ENCODE measurements at places on chromosomes 4 and X.

DNA sequence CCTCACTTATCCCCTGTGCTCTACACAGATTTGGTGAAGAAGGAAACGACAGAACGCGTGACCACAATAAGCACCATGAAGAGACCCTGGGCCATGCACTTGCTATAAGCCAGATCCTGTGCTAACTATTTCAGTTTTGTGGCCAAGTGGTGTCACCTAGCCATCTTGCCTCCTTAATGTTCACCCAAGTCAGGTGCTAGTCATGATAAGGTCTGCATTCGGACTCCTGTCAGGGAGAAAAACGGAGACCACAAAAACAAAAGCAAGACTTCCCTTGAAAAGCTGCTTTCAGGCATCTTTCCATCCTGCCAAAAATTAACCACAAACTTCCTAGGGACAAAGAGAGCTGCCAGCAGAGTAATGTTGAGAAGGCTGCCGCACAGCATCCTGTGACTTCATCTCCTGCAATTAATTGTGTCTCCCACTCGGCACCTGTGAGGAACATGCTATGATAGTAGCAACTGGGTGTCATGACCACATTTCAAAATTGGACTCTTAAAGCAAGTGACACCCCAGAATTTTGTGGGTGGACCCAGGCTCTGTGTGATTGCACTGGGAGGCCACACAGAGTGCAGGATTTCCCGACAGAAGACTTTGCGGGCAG, 8.8 kb upstream of the IDS start:
- DNase-seq, result no peak

DNA sequence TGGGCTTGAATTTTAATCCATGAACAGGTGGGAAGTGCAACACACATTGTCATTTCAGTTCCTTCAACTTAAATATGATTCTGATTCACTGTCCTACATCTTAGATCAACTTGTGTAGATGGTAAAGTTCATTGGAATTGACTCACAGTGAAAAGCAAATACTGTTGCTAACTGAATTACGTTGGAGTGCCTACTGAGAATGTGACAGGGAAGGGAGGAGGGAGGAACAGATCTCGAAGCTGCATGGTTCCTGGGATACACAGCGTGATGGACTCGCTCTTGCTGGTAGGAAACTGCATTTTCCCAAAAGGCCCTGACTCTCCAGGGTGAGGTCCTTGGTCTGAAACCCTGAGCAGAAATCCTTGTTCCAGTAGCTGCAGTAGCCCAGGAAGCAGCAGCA, 284.2 kb downstream of the USP46 start:
- DNase-seq, result no peak

GRCh38 chrX:45134315-45134731, 66.4 kb downstream of the DIPK2B start:
- no peak for DNase-seq

DNA sequence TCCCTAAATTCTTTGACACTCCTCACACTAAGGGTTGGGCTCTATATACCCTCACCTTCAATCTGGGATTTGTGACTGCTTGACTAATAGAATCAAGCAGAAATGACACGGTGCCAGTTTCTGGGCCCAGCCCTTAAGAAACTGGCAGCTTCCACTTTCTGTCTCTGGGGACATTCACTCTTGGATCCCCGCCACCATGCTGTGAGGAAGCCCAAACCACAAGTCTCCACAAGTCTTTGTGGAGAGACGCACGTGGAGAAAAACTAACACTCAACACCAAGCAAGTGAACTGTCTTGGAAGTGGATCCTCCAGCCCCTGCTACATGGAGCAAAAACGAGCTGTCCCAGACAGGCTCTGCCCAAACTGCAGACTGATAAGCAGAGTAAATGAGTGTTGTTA, 1.1 kb upstream of the EDNRA start:
- DNase-seq, result no peak

GRCh38 chr4:48064349-48064748, 47.8 kb downstream of the NIPAL1 start:
- DNase-seq, result no peak

- no peak for DNase-seq
Measured at GRCh38 chr4:70712150-70712549, 9.6 kb upstream of the RUFY3 start.

- peak; percentile 34 for DNase-seq
Measured at GRCh38 chrX:10189317-10190268, 32.8 kb downstream of the CLCN4 start.

DNA sequence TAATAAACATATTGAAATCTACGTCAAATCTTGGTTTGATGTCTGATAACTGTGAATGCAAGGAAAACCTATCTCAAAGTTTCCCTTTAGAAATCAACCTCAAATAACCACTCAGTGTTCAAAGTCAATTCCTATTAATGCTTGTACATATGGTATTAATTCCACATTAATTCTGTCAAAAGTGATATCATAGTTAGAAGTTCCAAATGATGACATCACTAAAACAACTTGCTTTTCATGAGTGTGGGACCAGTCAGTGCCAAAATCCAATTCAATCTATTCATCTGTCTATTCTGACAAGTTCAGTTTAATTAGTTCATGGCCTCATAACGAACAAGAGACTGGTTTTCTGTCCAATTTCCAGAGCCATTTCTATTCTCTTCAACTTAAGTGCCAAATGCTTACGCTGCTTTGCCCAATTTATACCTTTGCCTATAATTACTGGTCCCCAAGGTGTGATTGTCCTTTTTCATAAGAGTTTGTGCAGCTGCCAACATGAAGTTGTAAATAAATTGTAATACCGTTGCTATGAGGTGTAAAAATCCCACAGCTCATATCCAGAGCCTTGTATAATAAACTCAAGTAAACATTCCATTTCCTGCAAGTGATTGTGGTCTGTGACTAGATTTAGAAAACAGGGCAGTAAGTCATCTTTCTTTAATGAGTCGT, 476.2 kb downstream of the RAB28 start:
- DNase-seq, result no peak

DNA sequence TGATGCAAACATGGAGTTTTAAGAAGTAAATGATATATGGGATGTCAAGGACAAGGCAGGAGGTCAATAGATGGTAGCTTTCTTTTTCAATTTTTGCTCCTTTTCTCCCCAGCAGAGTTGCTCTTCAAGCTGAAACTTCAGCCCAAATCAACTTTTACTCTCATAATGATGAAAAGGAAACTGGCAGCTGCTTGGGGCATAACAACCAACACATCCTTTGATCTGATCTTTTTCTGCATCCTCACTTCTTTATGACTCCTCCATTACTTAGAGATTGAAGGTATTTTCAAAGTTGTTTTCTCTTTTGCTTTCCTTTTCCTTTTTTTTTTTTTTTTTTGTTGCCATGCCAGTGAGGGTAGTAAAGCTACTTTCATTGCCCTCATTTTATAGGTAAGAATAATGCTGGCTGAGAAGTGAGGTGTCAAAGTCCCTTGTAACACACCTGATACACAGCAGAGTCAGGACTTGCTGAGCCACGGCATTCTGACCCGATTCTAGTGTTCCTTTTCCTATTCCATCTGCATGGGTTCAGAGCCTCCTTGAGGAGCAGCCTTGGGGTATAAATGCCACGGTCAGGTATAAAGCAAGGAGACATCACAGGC, 26.9 kb downstream of the SLC2A9 start:
- no peak for DNase-seq

DNA sequence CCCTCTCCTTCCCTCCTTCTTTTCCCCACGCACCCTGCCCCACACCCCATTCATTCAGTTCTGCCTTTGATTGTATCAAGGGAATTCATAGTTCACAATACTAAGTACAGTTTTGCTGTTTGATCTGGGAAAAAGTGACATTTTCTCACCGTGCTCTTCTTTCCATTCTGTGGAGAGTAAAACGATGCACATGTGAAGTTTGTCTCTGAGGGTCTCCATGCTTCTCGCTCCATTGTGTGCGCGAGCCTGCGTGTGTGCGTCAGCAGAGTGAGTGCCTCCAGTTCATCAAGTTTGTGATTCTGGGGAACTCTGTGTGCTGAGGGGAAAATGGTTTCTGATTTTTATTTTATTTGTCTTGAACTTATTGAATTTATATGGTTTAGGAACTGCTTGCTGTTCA, 1.9 kb downstream of the STK26 start:
- DNase-seq, result no peak

- no peak for DNase-seq
Measured at GRCh38 chr4:22434895-22435294, 81.0 kb downstream of the ADGRA3 start.

- no peak for DNase-seq
Measured at GRCh38 chrX:108090491-108091263, 665 bp downstream of the PSMD10 start.

- no peak for DNase-seq
Measured at GRCh38 chr4:60780874-60781273, 419.3 kb upstream of the ADGRL3 start.

GRCh38 chr4:38289553-38289952, 329.4 kb downstream of the PTTG2 start:
- DNase-seq, result no peak

GRCh38 chr4:147730333-147730732, 1.6 kb upstream of the ARHGAP10 start:
- no peak for DNase-seq

GRCh38 chr4:87669373-87669772, 19.3 kb downstream of the DMP1 start:
- DNase-seq, result no peak

DNA sequence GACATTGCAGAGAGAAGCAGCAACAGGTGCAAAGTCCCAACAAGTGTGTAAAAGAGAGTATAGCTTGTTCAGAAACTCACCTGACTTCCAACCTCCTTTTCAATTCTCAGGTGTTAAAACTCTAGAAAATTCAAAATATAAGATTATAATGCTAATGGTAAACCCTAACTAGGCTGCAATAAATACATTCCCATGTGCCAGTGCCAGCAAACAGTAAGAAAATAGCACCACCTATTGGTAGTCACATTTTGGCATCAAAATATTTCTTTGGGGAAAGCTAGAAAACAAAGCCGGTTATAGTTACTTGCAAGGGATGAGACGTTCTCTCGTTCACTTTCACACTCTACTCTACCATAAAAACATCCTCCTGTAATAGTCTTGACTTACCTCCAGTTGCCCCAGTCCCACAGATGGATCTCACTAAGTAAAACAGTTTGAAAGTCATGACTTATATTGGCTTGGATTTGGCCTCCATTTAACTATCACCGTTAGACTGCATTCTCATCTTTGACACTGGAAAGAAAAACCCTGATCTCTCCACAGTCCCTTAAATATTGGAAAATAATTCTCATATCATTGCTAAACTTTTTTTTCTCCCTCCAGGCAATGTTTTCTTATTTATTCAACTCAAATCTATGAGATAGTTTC, 9.6 kb downstream of the BMP3 start:
- peak; percentile 15 for DNase-seq

DNA sequence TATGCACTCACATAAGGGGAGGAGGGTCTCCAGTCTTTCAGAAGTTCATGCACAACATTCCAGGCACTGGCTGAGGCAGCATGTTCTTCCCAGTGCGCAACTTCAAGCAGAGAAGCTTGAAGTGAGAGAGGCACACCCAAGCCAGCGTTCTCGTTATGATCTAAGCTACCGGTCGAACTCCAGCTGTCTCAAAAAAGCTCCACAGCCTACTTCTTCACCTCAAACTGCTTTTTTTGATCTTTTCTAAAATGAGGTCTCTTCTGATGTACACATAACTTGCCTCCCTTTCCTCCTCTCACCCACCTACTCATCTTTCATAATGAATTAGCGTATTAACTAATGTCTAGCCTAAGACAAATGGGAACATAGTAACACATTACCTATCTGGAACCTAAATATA, 25.3 kb downstream of the GPC4 start:
- DNase-seq, result no peak

DNA sequence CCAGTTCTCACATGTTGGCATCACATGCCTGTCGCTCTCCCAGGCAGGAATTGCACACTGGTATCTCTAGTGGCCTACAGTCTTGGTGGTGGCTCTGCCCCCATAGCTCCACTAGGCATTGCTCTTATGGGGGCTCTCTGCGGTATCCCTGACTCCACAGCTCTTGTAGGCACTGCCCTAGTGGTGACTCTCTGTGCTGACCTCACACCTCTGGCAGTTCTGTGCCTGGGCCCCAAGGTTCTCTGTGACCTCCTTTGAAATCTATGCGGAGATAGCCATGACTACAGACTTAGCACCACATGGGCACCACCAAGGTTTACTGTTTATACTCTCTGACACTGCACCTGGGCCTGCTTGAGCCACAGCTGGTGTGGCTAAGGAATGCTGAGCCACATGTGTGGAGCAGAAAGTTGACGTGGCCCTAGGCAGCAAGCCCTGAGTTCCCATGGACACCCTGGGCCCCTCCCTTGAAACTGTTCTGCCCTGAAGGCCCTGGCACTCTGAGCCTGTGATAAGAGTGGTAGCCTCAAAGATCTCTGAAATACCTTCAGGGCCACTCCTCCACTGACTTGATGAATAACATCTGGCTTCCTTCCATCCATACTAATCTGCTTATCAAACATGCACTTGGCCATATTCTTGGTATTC, 8.0 kb downstream of the SLC9B1 start:
- DNase-seq, result no peak

DNA sequence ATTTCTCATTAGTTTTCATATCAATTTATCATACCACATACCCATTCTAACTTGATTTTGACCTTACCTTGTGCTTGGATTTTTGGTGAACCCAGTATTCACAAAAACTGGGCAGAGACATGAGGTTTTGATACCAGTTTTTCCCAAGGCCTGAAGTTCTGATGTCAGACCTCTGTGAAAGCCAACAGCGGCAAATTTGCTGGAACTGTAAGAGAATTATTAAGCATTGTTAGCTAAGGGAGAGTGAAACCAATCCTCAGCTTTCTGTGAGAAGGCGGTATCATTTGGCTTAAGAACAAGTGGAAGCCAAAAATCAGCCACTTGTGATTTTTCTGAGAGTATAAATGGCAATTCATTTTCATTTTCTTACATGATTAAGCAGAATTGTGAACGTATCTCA, 8.9 kb downstream of the HSD17B13 start:
- DNase-seq, result no peak

- DNase-seq, result no peak
Measured at GRCh38 chr4:152565333-152565732, 29.4 kb upstream of the FBXW7 start.

- no peak for DNase-seq
Measured at GRCh38 chr4:14539246-14539645, 463.0 kb upstream of the CPEB2 start.

DNA sequence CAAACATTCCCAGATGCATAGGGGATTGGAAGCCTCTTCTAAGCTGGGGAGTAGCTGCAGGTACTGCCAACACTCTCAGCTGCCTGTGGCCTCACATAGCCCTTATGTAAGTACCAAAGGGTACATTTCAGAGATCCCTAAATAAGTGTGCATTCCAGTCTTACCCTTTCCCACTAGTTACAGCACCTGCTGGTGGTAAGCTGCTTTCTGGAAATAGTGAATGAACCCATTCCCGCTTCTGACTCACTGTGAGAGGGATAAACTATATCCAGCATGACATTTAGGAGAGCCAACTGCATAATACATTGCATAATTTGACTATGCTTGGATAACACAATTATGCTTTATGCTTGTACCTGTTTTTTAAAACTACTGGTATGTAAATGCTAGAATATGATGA, 149.0 kb downstream of the FAM13A start:
- DNase-seq, result no peak

- DNase-seq, result no peak
Measured at GRCh38 chr4:63325140-63325539, 1084.1 kb downstream of the TECRL start.

Measured in GM06990 (cell line).